SK-N-DZ (cell line): ENCODE measurements at places on chromosomes 16 and 17.
A peak's percentile ranks its signal among the peaks of the same experiment; 100 is the strongest.

GRCh38 chr16:11350921-11351335 is 5.7 kb downstream of the RMI2 start:
- DNase-seq = no peak

DNA sequence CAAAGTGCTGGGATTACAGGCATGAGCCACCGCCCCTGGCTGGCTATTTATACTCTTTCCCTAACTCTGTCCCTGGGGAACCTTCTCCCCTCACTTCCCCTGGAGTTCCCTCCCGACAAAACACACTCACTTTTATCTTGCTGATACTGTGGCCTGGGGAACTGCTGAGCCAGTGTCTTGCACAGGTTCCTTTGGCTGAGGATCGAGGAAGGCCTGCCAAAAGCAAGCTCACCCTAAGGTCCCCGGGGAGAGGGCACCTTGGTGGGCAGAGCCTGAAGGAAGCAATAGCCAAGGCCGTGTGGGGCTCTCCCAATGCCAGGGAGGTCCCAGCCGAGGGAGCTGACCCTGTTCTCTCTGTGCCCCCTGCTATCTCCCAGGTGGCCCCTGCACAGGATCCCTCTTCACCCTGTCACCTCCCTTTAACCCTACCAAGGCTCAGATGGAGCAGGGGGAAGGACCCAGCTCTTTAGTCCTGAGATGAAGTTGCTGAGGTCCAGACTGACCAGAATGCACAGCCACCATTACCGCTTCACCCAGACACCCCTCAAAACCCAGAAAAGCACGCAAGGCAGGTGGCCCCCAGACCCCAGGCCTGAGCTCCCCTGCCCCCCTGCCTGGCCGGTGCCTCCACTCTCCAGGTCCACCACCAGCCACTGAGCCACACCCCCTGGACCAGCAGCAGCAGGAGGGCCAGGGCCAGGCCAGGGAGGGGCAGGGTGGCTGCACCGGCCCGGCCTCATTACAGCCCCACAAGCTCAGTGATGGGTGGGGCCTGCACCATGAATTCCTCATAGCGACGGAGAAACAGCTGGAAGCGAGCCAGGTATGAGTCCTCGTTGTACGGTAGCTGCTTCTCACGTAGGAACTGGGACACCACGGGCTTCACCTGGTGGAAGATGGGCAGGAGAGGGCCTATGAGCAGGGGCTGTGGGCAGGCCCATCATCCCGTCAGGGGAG is 5.1 kb upstream of the FDXR start:
- DNase-seq = no peak

GRCh38 chr17:75504347-75505151 is 10.8 kb downstream of the CASKIN2 start:
- no peak for DNase-seq

GRCh38 chr17:83099086-83099555 is 19.7 kb downstream of the METRNL start:
- DNase-seq = no peak

DNA sequence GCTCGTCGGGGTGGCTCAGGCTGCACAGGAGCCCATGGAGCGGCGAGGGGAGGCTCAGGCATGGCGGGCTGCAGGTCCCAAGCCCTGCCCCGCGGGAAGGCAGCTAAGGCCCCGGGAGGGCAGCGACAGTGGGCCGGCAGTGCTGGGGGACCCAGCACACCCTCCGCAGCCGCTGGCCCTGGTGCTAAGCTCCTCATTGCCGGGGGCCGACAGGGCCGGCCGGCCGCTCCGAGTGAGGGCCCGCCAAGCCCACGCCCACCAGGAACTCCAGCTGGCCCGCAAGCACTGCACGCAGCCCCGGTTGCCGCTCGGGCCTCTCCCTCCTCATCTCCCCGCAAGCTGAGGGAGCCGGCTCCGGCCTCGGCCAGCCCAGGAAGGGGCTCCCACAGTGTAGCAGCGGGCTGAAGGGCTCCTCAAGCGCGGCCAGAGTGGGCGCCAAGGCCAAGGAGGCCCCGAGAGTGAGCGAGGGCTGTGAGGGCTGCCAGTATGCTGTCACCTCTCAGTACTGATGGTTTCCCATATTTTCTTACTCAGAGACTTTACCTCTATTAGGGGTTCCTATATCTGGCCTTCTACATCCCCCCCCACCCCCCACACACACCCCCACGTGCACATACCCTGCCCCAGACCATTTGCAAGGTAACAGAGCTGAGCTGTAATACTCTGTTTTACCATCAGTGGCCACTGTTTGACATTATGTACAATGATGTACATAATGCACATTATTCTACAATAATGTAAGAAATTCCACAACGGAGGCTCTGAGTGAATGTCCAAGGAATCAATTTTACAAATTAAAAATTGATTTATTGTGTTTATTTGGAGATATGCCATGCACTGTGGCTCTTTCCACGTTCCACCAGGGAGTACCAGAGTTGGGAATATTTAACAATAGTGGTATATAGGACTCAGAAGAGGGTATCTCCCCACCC is 3.7 kb upstream of the VAT1L start:
- DNase-seq = no peak

GRCh38 chr17:39640591-39641031 is 3.7 kb downstream of the STARD3 start:
- DNase-seq = no peak

DNA sequence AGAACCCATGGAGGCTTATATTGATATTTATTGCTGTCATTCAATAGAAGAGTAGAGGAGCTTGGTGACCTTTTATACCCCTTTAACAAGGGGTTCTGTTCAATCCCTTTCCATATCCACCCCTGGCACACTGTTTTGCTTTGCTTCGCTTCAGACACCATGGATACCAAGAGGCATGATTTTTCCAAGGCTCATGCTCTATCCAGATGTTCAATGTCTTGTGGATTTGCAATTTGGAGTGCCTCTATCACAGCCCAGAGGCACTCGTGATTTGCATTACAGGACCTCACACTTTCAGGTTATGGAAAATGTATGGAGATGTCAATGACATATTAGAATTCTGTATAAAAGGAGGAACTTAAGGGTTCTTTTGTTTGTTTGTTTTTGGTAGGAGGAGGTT is 21.5 kb downstream of the CFAP20 start:
- DNase-seq = no peak

GRCh38 chr16:72500545-72500944 is 328.6 kb upstream of the PMFBP1 start:
- no peak for DNase-seq

DNA sequence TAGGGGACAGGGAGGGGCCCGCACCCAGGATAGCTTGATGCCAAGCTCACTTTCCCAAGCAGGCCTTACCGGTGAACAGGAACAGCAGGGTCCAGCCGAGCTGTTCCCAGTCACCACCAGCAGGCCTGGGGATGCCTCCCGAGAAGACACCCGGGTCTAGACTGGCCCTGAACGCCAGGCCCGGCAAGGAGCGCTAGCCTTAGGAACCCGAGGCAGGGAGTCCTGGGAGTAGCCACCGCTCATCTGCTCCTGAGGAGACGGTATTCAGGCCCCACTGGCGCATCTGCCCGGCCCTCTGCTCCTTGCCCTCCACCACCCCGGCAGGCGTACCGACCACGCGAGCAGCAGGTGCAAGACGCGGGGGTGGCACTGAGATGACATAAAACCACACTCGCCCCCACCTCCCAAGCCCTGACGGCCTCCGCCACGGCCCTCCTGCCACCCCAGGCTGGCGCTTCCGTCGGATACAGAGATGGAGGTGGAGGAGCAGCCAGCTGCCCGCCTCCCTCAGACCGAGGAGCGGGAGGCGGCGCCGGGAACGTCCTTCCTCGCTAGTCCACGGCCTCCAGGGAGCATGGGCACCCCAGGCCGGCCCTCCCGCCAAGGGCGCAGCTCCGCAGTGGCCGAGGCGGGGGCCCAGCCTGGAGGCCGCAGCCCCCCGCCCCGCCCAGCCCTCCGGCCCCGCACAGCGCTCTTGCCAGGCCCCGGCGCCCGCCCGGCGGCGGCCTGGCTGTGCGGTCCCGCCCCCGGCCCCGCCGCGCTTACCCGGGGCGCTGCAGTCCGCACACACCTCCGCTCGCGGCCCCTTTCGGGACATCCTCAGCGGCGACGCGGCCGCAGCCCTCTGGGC is 661 bp downstream of the GIT1 start:
- DNase-seq = no peak

DNA sequence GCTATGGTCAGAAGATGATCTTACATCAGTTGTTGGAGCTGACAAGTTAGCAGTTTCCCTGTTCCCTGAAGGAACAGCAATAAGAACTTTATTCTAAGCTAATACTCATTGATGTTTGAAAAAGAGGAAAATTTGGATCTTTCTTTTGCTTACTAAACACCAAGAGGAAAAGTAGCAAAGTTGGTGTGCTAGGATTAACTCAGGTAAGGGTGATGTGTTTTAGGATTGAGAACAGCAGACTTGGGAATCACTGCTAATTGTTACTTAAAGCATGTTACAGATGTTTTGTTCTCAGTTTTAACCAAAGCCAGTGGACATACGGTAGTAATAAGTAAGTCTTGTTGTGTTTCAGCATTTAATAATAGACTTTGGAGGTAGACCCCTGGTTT is 3.7 kb downstream of the SETD6 start:
- DNase-seq = no peak

- peak; percentile 98 for DNase-seq
Measured at GRCh38 chr17:64506576-64507412, at the start of gene CEP95. Gene CEP95, plus strand, starts transcription at chr17:64506977. Its CDS starts 121 bp downstream, at chr17:64507098.

DNA sequence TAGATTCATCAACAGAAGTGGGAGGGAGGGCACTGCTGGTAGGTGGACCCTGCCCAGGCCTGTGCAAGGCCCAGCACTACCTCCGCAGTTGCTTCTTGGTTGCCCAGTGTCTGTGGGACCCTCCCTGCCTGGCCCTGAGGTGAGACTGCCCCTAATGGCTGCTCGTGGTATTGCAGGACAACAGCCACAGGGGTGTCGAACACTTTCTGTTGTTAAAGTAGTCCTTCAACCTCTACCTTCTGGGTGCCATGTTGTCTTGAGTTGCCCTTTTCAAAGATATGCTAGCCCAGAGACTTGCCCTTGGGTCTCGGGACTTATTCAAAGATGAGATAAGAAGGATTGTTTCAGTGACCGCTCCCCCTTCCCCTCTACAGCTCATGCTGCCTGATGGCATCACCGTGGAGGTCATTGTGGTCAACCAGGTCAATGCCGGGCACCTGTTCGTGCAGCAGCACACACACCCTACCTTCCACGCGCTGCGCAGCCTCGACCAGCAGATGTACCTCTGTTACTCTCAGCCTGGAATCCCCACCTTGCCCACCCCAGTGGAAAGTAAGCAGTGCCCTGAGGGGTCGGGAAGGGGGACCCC is 29.1 kb downstream of the AKAP1 start:
- DNase-seq = peak; percentile 53

DNA sequence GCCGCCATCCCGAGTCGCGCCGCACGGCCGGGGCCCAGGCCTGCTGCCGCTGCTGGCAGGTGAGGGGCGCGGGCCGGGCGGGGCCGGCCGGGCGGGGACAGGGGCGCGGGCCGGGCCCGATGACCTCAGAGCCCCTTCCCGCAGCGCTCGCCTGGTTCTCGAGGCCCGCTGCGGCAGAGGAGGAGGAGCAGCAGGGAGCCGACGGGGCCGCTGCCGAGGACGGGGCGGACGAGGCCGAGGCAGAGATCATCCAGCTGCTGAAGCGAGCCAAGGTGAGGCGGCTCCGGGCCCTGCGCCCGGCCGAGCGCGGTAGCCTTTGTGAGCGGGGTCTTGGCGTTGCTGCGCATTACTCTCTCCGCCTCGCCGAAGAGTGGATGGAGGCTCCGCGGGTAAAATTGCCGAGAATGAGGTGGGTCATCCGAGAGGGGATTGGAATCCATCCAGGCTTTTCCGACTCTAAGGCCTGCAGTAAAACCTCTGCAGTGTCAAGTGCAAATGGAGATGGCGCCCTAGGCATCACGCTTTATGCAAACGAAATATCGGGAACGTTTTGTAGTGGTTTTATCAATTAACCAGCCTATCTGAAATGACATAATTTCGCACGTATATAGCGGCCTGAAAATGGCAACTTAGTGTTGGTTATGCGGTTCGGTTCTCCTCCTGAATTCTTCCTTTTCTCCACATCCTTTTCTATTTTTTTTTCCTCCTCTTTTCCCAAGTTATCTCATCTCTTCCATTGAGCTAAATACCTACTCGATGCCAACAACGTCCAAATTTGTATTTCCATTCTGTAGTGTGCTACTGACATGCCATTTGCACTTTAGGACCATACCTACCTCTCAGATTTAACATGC is 577 bp downstream of the TTC19 start:
- peak; percentile 45 for DNase-seq

DNA sequence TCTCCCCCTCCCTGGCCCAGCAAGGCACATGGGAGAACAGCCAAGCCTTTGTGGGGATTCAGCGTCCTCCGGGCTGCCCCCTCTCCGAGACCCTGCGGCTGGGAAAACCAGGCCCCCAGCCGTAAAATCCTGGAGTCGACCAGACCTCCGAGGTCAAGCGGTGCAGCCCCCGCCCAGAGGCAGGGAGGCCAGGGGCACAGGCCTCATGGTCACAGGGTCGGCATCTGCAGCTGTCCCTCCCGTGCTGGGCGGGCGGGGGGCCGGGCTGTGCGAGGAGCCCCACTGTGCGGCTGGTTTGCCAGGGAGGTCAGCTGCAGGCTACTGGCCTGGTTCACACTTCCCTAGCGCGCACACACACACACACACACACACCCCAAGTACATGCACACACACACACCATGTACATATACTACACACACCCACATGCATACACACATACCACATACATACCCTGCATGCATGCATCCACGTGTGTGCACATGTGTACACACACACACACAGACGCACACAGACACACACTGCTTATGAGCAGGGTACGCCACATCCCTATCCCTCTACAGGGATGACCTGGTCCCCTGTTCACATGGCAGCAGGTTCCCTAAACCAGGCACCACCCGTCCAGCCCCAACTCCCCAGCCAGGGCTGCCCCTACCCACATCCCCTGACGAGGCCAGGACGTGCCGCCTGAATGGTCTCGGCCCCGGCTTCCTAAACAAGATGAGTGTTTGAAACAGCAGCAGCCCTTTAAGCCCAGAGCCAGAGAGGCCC is 108.9 kb upstream of the CIBAR2 start:
- peak; percentile 65 for DNase-seq
